Psoas muscle (tissue), 8 donors: ENCODE measurements at places on chromosomes 7 and 10. TPM values are rescaled to one million over a fixed set of nuclear protein-coding genes. Genes with fewer than 3 reads are reported as not detected.

Gene SEMA3A
- polyA plus RNA-seq: 0.14 TPM

- no peak for DNase-seq
Observed at GRCh38 chr7:136874393-136875032, 6.1 kb downstream of the CHRM2 start.

- peak; percentile 78 for DNase-seq
Observed at GRCh38 chr10:49606981-49607535, 3.1 kb upstream of the SLC18A3 start.

Gene PLCE1
- 1.1 TPM for polyA plus RNA-seq

DNA sequence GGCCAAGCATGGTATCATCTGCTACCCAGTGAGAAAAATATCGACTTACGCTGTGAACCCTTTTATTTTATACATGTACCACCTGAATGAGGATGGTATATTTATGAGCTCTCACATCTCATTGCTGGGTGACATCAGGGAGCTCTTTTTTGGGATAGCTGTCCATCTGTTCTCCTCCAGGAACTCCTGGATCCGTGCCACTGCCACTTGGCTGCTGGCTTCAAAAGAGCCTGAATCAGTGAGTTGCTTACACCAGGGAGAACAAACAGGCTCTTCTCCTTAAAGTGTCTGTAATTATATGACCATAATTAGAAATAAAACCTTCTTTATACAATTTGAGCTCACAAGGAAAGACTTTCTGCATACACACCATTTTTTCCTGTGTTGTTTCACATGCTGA is 106.2 kb downstream of the KAT6B start:
- DNase-seq: peak; percentile 89

GRCh38 chr7:15719311-15719710 is 32.8 kb upstream of the MEOX2 start:
- DNase-seq: no peak

- DNase-seq: no peak
Observed at GRCh38 chr10:100827819-100828737, 82.7 kb downstream of the PAX2 start.

GRCh38 chr7:100435401-100436304 is 644 bp downstream of the PPP1R35 start:
- DNase-seq: peak; percentile 66

Gene AKR1C4
- not detected for polyA plus RNA-seq

DNA sequence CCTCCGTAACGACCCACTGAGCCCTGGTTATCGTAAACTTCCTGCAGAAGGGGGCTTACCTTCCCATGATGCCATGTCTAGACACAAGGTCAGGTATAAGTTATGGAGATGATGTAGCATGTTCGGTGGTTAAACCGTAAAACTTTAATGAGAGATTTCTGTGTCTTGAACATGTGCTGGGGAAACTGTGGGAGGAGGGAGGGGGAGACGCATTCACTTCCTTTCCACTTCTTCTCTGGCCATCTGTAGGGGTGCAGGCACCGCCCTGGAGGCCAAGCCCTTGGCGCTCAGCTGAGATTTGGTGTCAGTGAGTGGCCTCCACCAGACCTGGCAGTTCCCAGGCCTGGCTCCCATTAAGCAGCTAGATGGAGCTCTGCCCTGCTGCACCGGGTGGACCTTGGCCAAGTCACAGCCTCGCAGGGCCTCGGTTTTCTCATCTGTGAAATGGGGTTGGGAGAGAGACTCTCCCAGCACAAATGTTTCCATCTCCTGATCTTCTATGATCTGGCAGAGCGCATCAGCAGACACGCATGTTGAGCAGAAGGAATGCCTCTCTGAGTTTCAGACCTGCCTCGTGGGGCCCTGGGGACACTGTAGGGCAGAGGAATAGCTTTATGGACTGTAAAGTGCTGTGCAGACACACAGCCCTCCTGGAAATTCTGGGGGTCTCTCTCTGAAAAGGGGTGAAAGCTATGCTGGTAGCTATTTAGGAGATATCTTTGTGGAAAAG is 106.0 kb downstream of the COL26A1 start:
- no peak for DNase-seq

GRCh38 chr10:117327262-117327661 is 48.0 kb downstream of the PDZD8 start:
- DNase-seq: no peak

Gene GSTO2
- polyA plus RNA-seq: 4.6 TPM

GRCh38 chr10:122546242-122546641 is 14.3 kb upstream of the DMBT1 start:
- DNase-seq: no peak

DNA sequence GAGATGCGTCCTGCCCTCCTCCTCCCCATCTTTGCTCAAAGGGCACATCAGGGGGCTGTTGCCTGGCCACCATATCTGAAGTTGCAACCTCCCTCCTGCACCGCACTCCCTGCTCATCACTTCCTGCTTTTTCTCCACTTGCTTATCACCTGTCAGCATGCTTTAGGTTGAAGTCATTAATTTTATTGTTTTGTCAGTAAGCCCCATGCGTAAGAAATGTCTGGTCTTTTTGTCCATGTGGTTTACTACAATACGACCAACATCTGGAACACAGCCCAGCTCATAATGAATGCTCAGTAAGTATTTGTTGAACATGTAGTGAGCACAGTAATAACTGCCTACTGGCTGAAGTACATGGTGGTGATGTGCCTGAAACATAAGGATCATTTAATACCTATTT is 71.6 kb upstream of the GJD4 start:
- DNase-seq: no peak

Gene FAM13C
- polyA plus RNA-seq: 6.5 TPM

DNA sequence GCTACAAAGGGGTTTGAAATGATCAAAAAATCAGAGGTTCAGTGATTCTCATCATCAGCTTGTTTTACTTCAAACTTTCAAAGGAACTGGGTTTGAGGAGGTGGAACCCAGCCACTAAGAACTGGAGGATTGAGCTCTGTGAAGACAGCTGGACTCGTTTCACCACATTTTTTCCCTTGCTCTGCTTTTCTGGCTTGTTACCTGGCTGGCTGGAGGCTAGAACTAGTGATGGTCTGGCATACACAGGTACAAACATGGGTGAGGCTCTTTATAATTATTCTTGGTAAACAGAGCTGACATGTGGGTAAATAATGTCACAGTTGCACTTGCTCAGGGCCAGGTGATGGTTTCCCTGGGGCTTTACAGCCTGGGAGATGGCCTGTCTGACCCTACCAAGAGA is 352.5 kb downstream of the FGFR2 start:
- DNase-seq: no peak

DNA sequence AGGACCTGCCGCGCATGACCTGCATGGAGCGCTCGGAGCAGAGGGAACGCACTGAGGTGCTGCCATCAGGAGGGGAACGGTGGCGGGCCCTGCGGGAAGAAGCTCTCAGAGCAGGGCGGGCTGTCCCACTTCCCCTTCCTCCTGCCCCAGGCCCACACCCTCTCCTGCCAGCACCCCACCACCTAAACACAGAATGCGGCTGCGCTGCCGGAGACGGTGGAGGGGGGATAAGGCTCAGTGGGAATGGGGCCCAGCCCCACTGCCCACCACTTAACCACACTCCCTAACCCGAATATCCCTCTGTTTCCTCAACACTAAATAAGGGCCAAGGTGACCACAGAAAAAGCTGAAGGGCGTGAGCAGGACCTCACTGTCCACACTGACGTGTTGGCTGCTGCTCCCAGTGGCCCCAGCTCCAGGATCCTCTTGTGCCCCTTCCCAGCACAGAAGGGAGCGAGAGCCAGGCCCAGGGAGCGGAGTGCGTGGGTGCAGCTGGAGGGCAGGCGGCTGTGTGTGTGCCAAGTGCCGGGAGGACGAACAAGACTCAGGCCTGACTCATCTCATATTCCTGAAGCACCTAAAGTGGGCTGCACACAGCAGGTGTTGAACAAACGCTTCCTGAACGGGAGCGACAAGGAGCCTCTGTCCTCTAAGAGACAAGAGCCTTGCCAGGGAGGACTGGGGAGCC is 116.8 kb downstream of the MAD1L1 start:
- peak; percentile 84 for DNase-seq

DNA sequence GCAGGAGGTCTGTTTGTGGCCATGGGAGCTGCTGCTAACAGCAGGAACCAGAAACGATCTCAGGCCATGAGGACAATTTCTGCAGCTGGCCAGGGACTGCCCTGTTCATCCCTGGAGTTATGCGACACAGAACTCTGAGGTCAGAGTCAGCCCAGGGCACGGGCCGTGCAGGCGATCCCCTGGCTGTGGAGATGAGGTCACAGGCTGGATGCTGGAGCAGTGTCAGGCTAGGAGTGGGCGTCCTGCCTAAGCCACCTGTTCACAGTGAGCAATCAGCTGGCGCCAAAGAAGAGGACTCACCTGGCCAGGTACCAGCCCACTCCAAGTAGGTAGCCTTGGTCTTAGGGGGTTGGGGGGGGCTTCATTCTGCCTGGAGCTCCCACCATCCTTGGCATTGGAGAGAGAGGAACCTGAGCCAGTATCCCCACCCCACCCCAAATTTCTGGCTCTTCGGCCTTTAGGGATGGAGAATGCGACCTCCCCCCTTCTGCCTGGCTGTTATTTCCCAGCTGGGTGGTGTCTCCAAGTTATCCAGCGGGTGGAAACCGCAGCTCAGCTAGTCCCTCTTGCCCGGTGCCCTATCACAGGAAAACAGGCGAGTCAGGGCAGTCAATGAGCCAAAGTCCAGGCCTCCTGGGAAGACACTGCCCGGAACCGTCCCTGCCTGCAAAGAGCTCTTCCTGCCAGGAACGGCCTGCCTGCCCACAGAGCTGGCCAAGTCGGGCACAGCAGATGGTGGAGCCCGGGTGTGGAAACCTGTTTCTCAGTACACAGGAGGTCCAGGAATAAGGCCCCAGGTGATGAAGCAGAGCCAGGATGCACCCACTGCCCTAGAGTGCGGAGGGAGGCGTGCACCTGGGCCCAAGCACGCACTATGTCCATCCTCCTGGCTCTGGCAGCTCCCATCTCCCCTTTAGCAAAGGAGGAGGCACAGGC is 1.8 kb upstream of the TTYH3 start:
- peak; percentile 64 for DNase-seq

DNA sequence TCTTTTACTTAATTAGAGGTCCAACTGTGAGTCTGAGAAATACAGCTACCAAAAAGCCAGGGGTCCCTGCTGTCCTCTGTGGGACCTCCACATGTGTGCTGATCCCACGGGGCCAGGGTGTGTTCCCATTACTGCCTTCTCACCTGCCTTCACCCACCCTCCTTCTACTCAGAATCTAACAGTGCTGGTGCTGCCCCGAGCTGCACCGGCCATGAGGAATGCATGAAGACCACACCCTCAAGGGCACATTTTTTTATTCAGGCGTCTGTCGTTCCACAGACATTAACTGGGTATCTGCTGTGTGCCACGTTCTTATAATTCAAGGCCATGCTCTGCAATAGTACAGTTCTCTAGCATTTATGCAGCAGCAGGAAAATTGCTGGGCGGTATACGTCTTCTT is 188.5 kb upstream of the PFKP start:
- DNase-seq: no peak

- no peak for DNase-seq
Observed at GRCh38 chr10:101567165-101568006, 20.7 kb downstream of the POLL start.

- peak; percentile 30 for DNase-seq
Observed at GRCh38 chr7:266851-267840, 22.8 kb upstream of the FOXL3 start.

Gene GNAT3
- polyA plus RNA-seq: not detected

Gene HMX2
- not detected for polyA plus RNA-seq
